ENCODE measurements at places on chromosomes 7 and 10. TPM values are rescaled to one million over a fixed set of nuclear protein-coding genes. Genes with fewer than 3 reads are reported as not detected.

The DDC gene
- total RNA-seq: 1.7 TPM

The DCLRE1C gene
- total RNA-seq: 5.3 TPM

The SFRP5 gene
- 2.3 TPM for total RNA-seq

The CBX3 gene
- 279 TPM for total RNA-seq

The MTURN gene
- 6.6 TPM for total RNA-seq

The LRMDA gene
- 3.1 TPM for total RNA-seq

The PKD2L1 gene
- 0.07 TPM for total RNA-seq

The RARRES2 gene
- total RNA-seq: not detected

The NPM3 gene
- total RNA-seq: 117 TPM

The GPR37 gene
- total RNA-seq: 0.57 TPM

The IL6 gene
- total RNA-seq: 1.4 TPM

The CRYGN gene
- total RNA-seq: not detected

The SPDYE2B gene
- not detected for total RNA-seq

The MSMB gene
- not detected for total RNA-seq

The FRG2B gene
- not detected for total RNA-seq

The TRIM50 gene
- total RNA-seq: not detected

The HECW1 gene
- total RNA-seq: 15.7 TPM

The PAX4 gene
- not detected for total RNA-seq

The RNLS gene
- total RNA-seq: 9.7 TPM

The CDC14C gene
- total RNA-seq: not detected

The NAT16 gene
- 0.15 TPM for total RNA-seq

The HOXA13 gene
- total RNA-seq: 1.7 TPM

The YAE1 gene
- total RNA-seq: 18.0 TPM

The NEURL1 gene
- 0.60 TPM for total RNA-seq

The TCERG1L gene
- not detected for total RNA-seq

The TEX36 gene
- total RNA-seq: not detected

The ATRNL1 gene
- 0.21 TPM for total RNA-seq

The BUB3 gene
- 164 TPM for total RNA-seq

The WNT16 gene
- 0.88 TPM for total RNA-seq

The DNAJB6 gene
- total RNA-seq: 142 TPM

The SLC16A9 gene
- total RNA-seq: 0.13 TPM

The BLNK gene
- total RNA-seq: 0.07 TPM

The EPHA1 gene
- not detected for total RNA-seq

The NPS gene
- not detected for total RNA-seq

The PNLIPRP3 gene
- total RNA-seq: not detected

The POLR2J3 gene
- 43.8 TPM for total RNA-seq

The TDRD1 gene
- not detected for total RNA-seq

The STAG3 gene
- 0.23 TPM for total RNA-seq

The OR2AE1 gene
- total RNA-seq: not detected

The AFAP1L2 gene
- total RNA-seq: 21.7 TPM

The TMEM26 gene
- 0.06 TPM for total RNA-seq

The UCN3 gene
- total RNA-seq: not detected

The CPVL gene
- total RNA-seq: 0.29 TPM

The TAC1 gene
- not detected for total RNA-seq
